ENCODE measurements at places on chromosomes 11 and 22. TPM values are rescaled to one million over a fixed set of nuclear protein-coding genes. Genes with fewer than 3 reads are reported as not detected.

The IGSF9B gene
- not detected for total RNA-seq

The GPHA2 gene
- total RNA-seq = not detected

The KRTAP5-2 gene
- not detected for total RNA-seq

The KCTD17 gene
- total RNA-seq = 32.1 TPM

The CBLIF gene
- total RNA-seq = not detected

The OR51I2 gene
- total RNA-seq = not detected

The TEX54 gene
- not detected for total RNA-seq

The ACTN3 gene
- under 0.01 TPM for total RNA-seq

The MYOD1 gene
- total RNA-seq = not detected

The FAM181B gene
- total RNA-seq = 0.18 TPM

The CCDC89 gene
- total RNA-seq = 1.3 TPM

The PRR33 gene
- not detected for total RNA-seq

The RIMBP3B gene
- not detected for total RNA-seq

The SYT9 gene
- not detected for total RNA-seq

The GAB2 gene
- 6.3 TPM for total RNA-seq

The TIMP3 gene
- 25.8 TPM for total RNA-seq

The MRGPRX4 gene
- not detected for total RNA-seq
